CD4-positive, alpha-beta T cell treated with Interleukin-10 for 1 hour (primary cell): ENCODE measurements at places on chromosomes 16 and 17.

DNA sequence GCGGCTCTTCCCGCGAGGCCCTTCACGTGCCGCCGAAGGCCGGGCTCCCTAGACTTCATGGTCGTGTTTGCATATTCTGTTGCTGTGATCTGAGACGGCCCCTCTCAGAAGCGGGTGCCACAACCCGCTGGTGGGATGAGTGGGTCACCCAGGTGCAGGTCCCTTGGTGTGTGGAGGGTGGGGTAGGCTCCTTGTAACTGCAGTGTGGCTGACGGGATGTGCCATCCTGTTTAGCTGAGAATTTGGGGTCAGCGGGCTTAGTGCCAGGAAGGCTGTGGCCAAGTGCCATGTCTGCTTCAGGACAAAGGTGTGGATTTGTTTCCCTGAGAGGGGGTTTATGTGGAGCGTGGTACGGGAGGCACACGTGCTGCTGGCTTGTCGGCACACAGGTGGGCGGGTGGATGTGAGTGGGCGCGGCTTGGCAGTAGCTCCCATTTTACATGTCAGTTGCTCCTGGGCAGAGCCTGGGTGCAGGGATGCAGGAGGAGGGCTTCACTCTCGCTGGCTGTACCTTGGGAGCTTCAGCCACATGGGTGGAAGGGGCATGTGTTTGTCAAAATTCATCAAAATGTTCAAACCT is 9.2 kb upstream of the WFIKKN1 start:
- DNase-seq = no peak

- peak; percentile 67 for DNase-seq
Measured at GRCh38 chr17:80260791-80261158, at the start of gene RNF213. TSS of gene RNF213 (plus strand) at chr17:80260852. CDS start at chr17:80263682, 2,830 bp downstream.

DNA sequence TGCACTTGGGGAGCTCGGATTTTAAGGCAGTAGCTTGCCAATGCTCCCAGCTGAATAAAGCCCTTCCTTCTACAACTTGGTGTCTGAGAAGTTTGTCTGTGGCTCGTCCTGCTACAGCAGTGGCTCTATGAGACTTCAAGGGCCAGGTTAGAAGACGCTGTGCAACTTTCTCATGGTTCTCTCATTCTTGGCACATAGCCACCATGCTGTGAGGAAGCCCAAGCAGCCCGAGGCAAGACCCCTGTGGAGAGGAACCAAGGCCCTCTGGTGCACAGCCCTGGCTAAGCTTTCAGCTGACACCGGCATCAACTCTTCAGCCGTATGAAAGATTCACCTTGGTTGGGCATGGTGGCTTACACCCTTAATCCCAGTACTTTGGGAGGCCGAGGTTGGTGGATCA is 116.9 kb upstream of the EEF2KMT start:
- DNase-seq = no peak

GRCh38 chr16:87580855-87581261 is 21.4 kb upstream of the JPH3 start:
- no peak for DNase-seq

GRCh38 chr17:78839762-78840529 is 668 bp downstream of the USP36 start:
- DNase-seq = peak; percentile 56

DNA sequence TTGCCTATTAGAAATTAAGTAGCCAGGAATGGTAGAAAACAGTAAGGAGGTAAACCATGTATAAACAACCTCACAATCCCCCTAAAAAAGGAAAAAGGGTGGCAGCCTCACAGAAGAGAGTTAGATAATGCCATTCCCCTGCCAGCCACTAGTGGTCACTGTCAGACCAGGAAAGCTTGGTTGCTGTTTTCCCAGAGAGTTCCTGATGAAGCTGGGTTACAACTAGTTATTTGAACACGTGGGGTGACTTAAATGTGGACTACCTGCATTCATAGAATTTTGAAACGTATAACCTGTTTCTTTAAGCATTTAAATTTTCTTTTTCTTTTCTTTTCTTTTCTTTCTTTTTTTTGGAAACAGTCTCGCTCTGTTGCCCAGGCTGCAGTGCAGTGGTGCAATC is 5.8 kb downstream of the GPRC5C start:
- DNase-seq = peak; percentile 24

DNA sequence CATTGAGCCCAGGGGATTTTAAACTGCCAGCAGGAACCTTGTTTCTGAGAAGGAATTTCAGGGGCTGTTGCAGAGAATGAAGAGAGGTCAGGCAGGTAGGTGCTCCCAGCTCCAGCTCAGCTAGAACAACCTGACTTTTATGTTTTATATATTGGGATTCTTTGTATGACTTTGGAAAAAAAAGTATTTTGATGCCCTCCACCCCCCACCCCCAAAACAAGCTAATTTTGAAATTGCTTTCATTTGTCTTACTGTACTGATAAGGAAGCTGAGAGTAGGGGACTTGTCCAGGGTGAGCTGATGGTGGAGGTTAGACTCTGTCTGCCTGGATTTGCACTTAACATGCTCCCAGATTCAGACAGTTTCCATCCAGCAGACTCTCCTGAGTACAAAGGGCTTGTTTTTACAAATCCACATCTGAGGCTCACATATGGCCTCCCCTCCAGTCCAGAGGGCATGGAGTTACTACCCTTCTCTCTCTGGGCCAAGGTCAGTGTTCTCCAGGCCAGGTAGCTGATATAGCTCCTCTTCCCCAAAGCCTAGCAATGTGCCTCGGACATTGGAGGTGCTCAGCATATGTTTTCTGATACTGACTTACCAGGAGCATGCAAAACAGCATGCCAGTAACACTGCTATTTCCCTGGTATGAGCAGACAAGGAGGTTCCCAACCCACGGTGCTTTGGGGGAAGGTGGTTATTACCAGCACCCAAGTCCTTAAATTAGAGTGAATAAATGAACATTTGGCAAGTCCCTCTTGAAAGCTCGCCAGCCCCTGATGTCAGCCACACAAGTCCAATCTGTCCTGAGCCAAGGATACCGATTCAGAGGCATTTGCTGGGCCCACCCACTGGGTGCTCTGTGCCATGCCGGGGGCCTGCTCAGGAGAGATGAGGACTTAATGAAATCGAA is 11.3 kb downstream of the STX1B start:
- no peak for DNase-seq

GRCh38 chr17:10756185-10756584 is 26.4 kb upstream of the TMEM220 start:
- no peak for DNase-seq

DNA sequence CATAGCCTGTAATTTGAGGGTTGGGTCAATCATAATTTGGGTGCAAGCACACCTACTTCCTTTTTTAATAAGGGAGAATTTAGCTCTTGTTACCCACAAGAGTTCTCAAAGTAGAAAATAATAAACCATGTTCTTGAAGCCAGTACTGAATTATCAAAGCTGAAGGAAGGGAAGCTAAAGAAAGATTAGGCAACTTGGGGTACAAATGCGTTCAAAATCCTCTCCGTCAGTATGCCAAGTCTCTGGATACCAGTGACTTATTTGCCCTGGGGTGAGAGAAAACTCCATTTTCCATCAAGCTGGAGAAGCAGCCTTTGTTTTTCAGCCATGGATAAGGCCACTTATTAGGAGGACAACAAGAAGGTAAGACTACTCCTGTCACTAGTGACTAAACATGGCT is 23.5 kb upstream of the DHRS13 start:
- no peak for DNase-seq

- no peak for DNase-seq
Measured at GRCh38 chr16:50751528-50751927, 9.6 kb downstream of the CYLD start.
